GM23248 (cell line): ENCODE measurements at places on chromosomes 1 and 21.

DNA sequence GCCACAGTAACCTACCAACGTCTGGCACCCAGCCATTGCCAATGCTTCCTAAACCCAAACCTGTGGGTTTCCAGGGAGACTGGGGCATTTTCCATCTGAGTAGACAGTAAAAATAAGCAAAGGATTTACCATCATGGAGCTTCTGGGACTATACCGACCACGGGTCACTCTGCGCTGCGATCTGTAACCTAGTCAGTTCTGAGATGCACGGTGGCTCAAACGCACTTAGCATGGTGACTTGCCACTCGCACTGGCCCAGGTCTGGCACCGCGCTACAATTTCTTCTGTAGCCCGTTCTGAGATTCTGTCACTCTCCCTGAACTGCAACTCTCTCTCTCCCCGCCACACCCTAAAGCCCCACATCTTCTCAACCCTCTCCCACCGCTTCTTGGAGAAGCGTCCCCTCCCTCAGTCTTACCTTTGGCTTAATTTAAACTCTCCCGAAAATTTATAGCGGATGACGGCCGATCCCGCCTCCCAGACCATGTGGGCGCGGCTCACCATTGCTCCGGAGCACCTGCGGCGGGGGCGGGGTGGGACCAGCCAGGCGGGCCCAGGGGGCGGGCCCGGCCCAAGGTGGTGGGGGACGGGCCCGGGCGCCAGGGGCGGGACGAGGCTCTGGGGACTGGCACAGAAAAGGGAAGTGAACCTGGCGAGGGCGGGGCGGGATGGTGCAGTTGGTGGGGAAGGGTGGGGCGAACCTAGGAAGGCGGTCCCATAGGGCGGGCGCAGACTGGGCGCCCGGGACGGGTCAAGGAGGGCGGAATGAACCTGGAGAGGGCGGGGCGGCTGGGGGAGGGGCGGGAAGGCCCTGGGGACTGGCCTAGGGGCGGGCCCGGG is 493 bp upstream of the MAP3K21 start:
- no peak for DNase-seq

DNA sequence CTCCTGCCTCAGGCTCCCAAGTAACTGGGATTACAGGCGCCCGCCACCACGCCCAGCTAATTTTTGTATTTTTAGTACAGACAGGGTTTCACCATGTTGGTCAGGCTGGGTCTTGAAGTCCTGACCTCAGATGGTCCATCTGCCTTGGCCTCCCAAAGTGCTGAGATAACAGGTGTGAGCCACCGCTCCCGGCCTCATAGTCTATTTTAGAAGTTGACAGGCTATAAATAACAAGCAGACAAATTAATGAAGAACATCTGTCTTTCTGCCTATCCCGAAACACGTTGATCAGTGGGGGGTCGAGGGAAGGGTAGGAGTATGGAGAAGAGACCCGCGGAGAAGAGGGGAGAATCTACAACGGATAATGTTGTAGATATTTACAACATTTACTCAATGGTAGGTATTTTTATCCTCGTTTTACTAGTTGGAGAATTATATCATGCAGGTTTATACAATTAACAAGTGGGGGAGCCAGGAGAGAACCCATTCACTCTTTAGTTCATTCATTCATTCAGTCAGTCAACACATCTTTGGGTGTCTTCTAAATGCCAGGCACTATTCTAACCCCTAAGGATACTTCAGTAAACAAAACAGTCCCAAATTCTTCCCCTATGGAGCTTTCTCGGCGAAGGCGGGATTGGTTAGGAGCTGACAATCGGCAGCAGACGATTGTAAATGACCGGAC is 497 bp upstream of the IFNAR2 start:
- DNase-seq: no peak

GRCh38 chr1:23824711-23825075 is 536 bp downstream of the HMGCL start:
- DNase-seq: peak; percentile 39

GRCh38 chr1:31694964-31695313 is 8.9 kb downstream of the COL16A1 start:
- DNase-seq: no peak

DNA sequence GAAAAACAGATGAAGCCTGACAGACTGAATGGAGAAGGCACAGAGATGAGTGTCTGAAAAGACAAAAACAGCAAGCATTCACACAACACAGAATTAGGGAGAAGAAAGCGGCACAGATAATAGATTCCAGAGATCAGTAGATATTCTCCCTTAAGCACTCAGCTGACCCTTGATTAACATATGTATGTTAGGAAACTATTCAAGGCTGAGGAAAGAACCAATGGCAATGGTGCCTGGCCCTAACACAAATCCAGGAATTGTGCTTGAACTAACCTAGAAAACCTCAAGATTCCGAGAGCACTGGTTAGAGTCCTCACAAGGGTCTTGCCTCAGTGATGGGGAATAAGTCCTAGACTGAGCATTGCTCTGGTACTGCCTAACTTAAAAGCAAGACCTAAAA is 30.9 kb downstream of the KCNT2 start:
- no peak for DNase-seq
